ENCODE measurements at places on chromosomes 12 and 14.
A peak's percentile ranks its signal among the peaks of the same experiment; 100 is the strongest.

GRCh38 chr12:116392061-116392460 is 114.6 kb upstream of the MED13L start:
- no peak for DNase-seq

- DNase-seq = no peak
These were observed 139.8 kb upstream of the NOS1 start for GRCh38 chr12:117501076-117501869.

DNA sequence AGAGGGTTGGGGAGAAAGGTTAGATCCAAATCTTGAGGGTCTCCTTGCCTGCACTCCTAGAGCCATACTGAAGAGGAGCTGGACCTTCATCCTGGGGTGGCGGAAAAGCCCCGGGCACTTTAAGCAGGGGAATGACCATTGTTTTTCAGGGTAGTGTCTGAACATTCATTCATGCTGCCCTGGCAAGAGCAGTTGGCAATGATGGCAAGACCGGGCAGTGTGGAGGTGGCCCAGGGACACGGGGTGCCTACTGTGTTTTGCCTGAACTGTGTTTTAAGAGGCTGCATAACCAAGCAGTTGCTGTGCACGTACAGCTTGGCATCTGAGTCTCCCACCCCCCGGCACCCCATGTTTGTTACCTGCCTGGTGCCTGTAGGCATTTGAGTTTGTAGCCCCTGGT is 14.7 kb downstream of the TPCN1 start:
- no peak for DNase-seq

DNA sequence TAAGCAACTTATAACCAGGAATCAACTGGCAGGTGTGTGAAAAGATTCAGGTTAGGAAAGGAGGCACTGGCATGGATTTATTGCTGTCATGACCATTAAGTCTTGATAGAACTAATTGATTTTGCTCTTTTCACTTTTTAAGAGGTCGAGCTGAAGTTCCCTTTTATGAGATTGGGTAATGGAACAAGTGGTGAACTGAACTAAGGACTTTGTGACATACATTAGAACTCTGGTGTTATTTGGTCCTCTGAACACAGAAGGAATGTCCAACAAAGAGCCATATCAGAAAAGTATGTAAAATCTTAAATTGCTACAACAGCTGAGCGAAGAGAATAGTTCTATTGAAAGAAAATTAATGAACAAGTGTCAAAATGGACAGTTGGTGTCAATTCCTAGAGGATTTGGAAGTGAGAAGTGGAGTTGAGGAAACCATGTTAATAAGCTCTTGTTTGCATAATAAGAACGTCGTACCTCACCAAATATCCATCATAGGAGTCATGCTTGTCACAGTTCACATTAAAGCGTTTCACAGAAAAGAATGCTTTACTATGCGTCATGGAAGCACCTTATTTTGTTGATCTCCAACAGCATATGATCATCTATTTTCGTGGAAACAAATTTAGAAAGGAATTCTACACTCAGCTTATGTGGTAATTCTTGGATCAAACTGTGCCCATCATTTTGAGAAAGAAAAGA is 8.4 kb upstream of the MYF6 start:
- DNase-seq = no peak

DNA sequence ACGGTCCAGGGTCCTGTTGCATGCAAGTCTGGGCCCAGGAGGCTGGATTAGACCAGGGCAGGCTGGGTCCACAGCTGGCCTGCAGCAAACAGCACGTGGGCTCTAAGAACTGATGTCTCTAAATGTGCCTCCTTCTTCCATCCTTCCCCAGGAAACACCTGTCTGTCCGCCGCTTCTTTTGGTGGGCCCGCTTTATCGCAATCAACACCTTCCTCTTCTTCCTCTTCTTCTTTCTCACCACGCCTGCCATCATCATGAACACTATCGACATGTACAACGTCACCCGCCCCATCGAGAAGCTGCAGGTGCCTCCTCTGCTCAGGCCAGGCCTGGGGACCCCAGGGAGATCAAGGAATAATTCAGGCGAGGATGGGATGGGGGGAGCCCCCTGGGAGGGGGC is 28.3 kb downstream of the NGB start:
- no peak for DNase-seq

DNA sequence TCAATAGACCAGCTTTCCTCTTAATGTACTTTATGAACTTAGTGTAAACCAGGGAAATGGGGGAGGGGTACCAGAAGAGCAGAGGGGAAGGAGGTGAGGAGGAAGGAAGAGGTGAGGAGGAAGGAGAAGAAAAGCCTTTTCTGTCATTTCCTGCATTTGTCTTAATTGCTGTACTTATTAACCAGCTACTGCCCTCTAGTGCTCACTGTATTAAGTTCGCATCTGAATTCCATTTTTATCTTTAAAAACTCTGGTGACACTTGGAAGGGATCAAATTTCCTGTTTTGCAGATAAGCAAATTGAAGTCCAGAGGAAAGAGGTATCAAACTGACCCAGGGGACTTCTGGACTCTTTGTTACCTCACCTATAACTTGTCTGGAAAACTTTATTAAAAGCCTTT is 22.2 kb downstream of the MANSC1 start:
- peak; percentile 9 for DNase-seq

DNA sequence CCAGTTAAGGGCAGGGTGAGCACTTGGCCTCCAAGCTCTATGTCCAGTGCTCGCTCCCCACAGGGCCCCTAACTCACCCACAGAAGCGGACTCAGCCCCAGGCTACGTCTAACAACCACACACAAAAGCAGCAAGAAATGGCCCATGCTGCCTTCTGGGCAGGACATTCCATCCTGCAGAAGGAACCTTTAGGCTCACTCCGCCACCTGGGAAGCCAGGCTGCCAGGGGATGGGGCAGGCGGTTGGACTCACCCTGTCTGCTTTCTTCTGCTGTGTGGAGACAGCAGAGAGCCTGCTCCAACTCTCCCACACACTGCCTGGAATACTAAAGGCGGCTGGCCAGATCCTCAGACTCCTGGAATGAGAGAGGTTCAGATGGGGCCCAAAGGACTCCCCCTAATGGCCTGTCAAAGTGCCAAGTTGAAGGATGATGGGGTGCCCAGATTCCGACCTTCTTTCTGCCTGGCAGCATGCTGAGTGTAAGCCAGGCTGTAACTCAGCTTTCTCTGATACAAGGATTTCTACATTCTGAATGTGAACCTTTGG is 27.7 kb upstream of the BLTP3B start:
- DNase-seq = no peak

- no peak for DNase-seq
These were observed 186.0 kb upstream of the DCN start for GRCh38 chr12:91368613-91369012.

- no peak for DNase-seq
These were observed 22.9 kb downstream of the CCDC92 start for GRCh38 chr12:123949770-123950165.

- DNase-seq = no peak
These were observed 1.7 kb downstream of the PPM1H start for GRCh38 chr12:62933220-62933601.

GRCh38 chr14:56244138-56244789 is 126.1 kb downstream of the PELI2 start:
- DNase-seq = no peak

GRCh38 chr14:73748858-73749357 is 34.7 kb upstream of the PNMA1 start:
- DNase-seq = no peak

DNA sequence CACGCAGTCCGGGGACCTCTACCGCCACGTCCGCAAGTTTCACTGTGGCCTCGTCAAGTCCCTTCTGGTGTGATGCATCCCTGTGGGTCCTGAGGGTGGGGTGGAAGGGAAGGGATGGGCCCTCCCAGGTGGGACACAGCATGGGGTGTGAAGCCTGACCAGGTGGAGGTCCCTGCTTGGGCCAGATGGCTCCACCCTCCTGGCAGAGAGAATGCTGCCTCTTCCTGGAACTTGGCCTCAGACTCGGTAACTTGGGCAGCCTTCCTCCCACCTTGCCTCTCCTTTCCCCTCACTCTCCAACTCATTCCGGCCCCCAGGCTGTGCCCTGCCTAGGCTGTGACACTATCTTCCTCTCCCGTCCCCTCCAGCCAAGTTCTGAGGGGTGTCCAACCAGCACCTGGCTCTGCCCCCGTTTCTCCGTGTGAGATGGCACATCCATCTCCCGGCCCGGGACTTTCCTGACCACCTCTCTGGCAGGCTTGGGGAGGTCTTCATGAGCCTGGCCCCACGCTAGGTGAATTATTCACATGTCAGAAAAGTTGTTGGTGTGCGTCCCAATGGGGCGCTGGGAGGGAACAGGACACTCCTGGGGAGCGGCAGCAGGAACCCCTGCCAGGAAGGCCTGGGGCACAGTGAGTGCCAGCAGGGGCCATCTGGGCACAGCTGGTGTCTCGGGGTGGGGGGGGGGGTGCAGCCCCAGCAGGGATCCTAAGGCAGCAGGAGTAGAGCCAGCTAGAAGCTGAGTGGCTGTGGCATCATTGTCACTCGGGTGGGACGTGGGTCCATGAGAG is 1.7 kb downstream of the ZBTB42 start:
- no peak for DNase-seq

- DNase-seq = no peak
These were observed 36.0 kb downstream of the MAP1LC3B2 start for GRCh38 chr12:116595186-116595585.

DNA sequence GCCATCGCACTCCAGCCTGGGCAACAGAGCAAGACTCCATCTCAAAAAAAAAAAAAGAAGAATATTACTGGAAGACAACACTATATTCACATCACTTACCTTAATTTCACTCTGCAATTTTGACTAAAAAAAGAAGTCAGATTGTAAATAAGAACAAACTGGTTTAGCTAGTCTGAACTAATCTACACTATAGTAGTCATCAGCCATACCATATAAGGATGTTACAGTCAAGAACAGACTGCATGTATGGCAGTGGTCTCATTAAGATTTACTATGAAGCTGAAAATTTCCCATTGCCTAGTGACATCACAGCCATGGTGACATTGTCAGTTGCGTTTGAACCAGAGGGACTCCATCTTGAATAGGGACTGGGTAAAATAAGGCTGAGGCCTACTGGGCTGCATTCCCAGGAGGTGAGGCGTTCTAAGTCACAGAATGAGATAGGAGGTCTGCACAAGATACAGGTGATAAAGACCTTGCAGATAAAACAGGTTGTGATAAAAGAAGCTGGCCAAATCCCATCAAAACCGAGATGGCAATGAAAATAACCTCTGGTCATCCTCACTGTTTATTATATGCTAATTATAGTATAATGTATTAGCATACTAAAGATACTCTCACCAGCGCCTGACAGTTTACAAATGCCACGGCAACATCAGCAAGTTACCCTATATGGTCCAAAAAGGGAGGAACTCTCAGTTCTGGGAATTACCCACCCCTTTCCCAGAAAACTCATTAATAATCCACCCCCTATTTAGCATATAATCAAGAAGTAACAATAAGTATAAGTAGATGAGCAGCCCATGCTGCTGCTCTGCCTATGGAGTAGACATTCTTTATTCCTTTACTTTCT is 51.2 kb downstream of the OSBPL8 start:
- no peak for DNase-seq

- no peak for DNase-seq
These were observed 8.0 kb upstream of the GPR84 start for GRCh38 chr12:54372113-54372806.

- no peak for DNase-seq
These were observed 134.1 kb downstream of the SLC41A2 start for GRCh38 chr12:104823985-104824461.

DNA sequence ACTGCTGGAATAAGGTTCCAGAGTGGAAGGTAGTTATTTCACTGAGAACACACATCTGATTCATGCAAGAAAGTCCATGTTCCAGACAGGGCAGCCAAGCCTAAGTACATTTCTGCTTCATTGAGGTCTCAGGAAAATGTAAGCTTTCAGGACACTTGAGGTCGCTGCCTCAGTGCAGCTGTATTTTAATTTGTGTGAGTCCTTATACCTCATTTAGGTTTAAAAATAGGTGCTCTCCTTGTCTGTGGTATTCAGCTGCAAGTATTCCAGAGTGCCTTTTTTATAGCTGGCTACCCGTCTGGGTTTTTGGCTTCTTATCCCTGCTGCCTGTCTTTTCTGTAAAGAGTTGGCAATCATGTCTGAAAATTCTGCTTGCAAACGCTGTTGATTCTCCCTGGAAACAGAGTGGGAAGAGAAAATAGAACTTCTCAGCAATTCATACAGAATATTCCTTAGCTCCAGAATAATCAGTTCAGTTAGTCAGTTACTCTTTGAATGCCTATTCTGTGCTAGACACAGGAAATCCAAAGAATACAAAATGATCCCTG is 45.3 kb upstream of the PLBD1 start:
- DNase-seq = no peak

DNA sequence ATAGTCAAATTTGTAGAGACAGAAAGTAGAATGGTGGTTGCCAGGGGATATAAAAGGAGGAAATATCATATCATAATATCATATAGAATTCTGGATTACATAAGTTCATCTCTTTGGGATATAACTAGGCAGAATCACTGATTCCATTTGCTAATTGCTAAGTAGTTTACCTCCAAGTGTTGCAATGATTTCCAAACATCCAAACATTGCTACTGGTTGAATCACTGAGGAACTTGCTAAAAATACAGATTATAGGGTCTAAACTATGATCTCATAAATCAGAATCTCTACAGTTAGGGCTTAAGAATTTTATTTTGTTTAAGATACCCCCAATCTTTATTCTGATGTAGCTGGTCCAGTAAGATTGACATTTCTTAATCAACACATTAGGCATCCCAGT is 16.1 kb upstream of the TAS2R42 start:
- DNase-seq = no peak

DNA sequence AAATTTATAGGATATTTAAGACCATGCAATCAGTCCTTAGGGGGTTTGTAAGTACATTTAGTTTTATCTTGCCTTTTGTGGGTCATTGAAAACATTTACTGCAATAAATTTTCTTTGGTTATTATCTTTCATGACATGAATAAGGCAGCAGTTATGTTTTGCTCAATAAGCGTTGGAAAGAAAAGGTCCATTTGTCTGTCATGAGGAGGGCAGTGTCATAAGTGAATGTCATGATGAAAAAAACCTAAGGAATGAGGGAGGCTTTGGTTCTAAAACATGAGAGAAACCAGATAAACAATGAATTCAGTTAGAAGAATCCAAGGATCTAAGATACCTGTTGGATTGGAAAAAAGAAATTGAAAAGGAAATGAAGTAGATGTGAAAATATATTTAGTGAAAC is 209.4 kb downstream of the NAV3 start:
- no peak for DNase-seq

DNA sequence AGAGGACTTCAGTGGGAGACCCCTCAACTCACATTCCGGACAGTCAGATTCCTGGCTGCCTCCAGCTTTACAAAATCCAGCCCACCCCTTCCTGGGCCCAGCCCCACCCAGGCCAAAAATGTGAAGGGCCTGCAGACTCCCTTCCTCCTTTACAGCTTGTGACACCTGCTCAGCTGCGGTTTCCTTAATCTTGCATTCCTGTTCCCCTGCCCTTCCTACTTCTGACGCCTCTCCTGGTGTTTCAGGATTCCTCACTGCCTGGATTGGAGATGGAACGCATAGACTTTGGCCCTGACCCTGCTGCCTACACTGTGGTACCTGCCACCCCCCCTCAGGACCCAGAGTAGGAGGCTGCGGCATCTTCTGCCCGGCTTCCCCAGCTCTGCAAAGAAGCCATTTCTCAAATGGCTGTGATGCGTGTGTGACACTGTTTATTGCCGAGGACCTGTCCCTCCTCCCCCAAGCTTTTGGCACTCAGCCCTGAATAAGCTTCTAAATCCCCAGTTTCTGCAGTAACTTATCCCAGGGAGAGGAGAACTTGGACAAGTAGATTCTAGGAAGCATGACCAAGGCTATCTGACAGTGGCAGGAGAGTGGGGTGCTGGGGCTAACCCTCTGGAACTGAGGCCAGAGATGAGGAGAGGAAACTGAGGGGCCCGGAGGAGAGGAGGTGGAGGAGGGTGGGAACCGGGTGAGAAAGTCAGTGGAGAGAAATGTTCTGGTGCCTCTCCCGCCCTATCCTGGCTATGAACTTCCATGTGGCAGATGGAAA is 24.9 kb upstream of the BCDIN3D start:
- DNase-seq = no peak
